ENCODE measurements at places on chromosomes 13 and 19.

DNA sequence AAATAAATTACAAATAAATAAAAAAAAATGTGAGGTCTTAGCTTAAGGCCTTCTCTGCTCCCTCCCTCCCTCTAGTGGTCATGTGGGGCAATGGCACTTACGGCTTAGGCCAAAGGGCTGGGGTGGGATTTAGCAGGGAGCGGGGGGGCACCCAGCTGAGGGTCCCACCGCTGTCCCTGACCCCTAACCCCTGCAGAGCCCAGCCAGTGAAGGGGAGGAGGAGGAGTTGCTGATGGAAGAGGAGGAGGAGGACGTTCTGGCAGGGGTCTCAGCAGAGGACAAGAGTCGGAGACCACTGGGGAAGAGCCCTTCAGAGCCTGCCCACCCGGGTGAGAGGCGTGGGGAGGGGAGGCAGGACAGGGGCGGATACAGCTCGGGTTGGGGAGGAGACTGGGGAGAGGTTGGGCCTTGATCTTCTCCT lies 9.3 kb downstream of the MPND start:
- H3K27me3 ChIP-seq: no peaks in the 10 kb centered on the region
- no peaks in the 10 kb centered on the region for H3K4me1 ChIP-seq
- peak; percentile 59 for DNase-seq
- no peak overlapping the region for H3K4me3 ChIP-seq

GRCh38 chr13:84136582-84136981 lies 254.3 kb upstream of the SLITRK1 start:
- H3K4me3 ChIP-seq: no peak overlapping the region
- no peak overlapping the region for H3K27ac ChIP-seq
- H3K27me3 ChIP-seq: no peaks in the 10 kb centered on the region
- no peaks in the 10 kb centered on the region for H3K36me3 ChIP-seq

- no peak overlapping the region for H3K27ac ChIP-seq
- H3K27me3 ChIP-seq: peaks cover 22% of the 10 kb centered on the region
- H3K4me3 ChIP-seq: no peak overlapping the region
- no peaks in the 10 kb centered on the region for H3K36me3 ChIP-seq
Observed at GRCh38 chr19:45954156-45954555, 19.5 kb downstream of the NOVA2 start.

GRCh38 chr13:42022796-42023493 lies 25.5 kb upstream of the DGKH start:
- peaks cover 16% of the 10 kb centered on the region for H3K36me3 ChIP-seq
- H3K4me1 ChIP-seq: peaks cover 2% of the 10 kb centered on the region
- DNase-seq: no peak
- no peak overlapping the region for H3K4me3 ChIP-seq
- no peaks in the 10 kb centered on the region for H3K27me3 ChIP-seq
- H3K27ac ChIP-seq: no peak overlapping the region

GRCh38 chr13:105345730-105346129 lies 1189.7 kb downstream of the EFNB2 start:
- no peaks in the 10 kb centered on the region for H3K27me3 ChIP-seq
- no peaks in the 10 kb centered on the region for H3K36me3 ChIP-seq
- no peak overlapping the region for H3K4me3 ChIP-seq
- DNase-seq: no peak
- H3K27ac ChIP-seq: no peak overlapping the region

- H3K36me3 ChIP-seq: peaks cover 26% of the 10 kb centered on the region
- no peak overlapping the region for H3K27ac ChIP-seq
- peaks cover 16% of the 10 kb centered on the region for H3K4me1 ChIP-seq
- H3K4me3 ChIP-seq: no peak overlapping the region
- no peaks in the 10 kb centered on the region for H3K27me3 ChIP-seq
Observed at GRCh38 chr13:99203601-99204579, 3.2 kb downstream of the UBAC2 start.

DNA sequence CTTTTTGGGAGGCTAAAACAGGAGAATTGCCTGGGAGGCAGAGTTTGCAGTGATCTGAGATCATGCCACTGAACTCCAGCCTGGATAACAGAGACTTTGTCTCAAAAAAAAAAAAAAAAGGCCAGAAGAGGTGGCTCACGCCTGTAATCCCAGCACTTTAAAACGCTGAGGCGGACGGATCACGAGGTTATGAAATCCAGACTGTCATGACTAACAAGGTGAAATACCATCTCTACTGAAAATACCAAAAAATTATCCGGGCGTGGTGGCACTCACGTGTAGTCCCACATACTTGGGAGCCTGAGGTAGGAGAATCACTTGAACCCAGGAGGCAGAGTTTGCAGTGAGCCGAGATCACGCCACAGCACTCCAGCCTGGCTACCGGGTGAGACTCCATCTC lies 39.9 kb downstream of the ZNF611 start:
- no peaks in the 10 kb centered on the region for H3K27me3 ChIP-seq
- H3K4me1 ChIP-seq: no peaks in the 10 kb centered on the region
- no peak overlapping the region for H3K4me3 ChIP-seq
- DNase-seq: no peak
- no peak overlapping the region for H3K27ac ChIP-seq
- peaks cover 1% of the 10 kb centered on the region for H3K36me3 ChIP-seq

DNA sequence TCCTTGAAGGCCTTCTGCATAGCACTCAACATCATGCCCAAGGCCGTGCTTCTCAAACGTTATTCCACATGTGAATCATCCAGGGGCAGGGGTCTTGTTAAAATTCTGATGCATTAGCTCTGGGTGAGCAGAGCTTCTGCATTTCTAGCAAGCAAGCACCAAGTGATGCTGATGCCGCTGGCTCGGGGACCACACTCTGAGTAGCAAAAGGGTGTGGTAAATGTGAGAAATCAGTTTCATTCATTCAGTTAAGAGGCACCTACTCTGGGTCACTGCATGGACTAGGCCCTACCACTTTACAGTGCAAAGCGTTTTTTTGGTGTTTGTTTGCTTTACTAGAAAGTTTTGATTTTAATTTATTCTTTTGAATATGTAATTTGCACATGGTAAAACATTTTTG lies 7.2 kb downstream of the KRTDAP start:
- peaks cover 63% of the 10 kb centered on the region for H3K27me3 ChIP-seq
- no peaks in the 10 kb centered on the region for H3K4me1 ChIP-seq
- no peak for DNase-seq
- H3K4me3 ChIP-seq: no peak overlapping the region
- H3K27ac ChIP-seq: no peak overlapping the region

- no peaks in the 10 kb centered on the region for H3K27me3 ChIP-seq
- H3K36me3 ChIP-seq: peaks cover 5% of the 10 kb centered on the region
- H3K4me1 ChIP-seq: no peaks in the 10 kb centered on the region
- no peak overlapping the region for H3K4me3 ChIP-seq
- no peak for DNase-seq
- no peak overlapping the region for H3K27ac ChIP-seq
Observed at GRCh38 chr13:20609145-20609544, 42.2 kb downstream of the IFT88 start.

- no peaks in the 10 kb centered on the region for H3K36me3 ChIP-seq
- no peaks in the 10 kb centered on the region for H3K27me3 ChIP-seq
- DNase-seq: no peak
- H3K4me1 ChIP-seq: peaks cover 15% of the 10 kb centered on the region
Observed at GRCh38 chr13:101452519-101453485, at the start of gene ITGBL1. ITGBL1 (plus strand) TSS chr13:101452675; CDS start chr13:101452834, 159 bp downstream.

- H3K27ac ChIP-seq: no peak overlapping the region
- H3K36me3 ChIP-seq: no peaks in the 10 kb centered on the region
- H3K4me1 ChIP-seq: no peaks in the 10 kb centered on the region
- no peaks in the 10 kb centered on the region for H3K27me3 ChIP-seq
- DNase-seq: no peak
Observed at GRCh38 chr13:36328821-36329220, 17.4 kb downstream of the SPART start.

DNA sequence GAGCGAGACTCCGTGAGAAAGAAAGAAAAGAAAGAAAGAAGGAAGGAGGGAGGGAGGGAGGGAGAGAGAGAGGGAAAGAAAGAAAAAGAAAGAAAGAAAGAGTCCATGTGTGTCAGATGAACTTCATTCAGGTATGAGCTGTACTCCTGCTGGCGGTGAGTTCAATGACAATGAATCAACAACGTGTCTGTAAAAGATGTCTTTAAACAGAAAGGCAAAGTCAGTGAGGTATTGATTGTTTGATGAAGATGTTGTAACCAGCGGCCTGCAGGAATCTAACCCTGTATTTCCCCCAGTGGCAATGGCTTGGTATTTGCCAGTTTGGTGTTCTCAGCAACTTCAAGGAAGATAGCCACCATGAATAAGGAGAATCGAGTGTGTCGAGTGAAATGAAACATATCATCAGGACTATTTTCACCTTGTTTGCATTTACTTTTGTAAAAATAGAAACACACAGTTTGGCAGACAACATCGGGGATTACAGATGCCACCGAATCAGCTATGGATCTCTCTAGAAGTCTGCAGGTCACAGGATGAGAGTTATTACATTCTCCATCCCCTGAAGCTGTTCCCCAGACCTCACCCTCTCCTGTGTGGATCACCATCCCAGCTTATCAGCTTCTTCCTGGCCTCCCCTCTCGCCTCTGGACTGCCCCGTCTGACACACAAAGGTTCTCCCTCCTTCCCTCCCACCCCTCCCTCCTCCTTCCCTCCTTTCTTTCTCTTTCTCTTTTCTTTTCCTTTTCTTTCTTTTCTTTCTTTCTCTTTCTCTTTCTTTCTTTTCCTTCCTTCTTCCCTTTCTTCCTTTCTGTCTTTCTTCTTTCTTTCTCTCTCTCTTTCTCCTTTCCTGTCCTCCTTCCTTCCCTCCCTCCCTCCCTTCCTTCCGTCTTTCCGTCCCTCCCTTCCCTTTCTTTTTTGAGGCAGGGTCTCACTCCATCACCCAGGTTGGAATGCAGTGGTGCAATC lies 8.2 kb upstream of the SBK3 start:
- no peak overlapping the region for H3K27ac ChIP-seq
- peaks cover 11% of the 10 kb centered on the region for H3K36me3 ChIP-seq
- H3K4me1 ChIP-seq: peaks cover 37% of the 10 kb centered on the region

GRCh38 chr19:46082728-46083050 lies 41.8 kb downstream of the IGFL3 start:
- peaks cover under 1% of the 10 kb centered on the region for H3K4me1 ChIP-seq
- peaks cover 100% of the 10 kb centered on the region for H3K27me3 ChIP-seq
- H3K27ac ChIP-seq: no peak overlapping the region
- no peaks in the 10 kb centered on the region for H3K36me3 ChIP-seq

GRCh38 chr19:7863157-7863970 lies 10.8 kb downstream of the PRR36 start:
- DNase-seq: no peak
- no peak overlapping the region for H3K27ac ChIP-seq
- H3K36me3 ChIP-seq: peaks cover 20% of the 10 kb centered on the region

DNA sequence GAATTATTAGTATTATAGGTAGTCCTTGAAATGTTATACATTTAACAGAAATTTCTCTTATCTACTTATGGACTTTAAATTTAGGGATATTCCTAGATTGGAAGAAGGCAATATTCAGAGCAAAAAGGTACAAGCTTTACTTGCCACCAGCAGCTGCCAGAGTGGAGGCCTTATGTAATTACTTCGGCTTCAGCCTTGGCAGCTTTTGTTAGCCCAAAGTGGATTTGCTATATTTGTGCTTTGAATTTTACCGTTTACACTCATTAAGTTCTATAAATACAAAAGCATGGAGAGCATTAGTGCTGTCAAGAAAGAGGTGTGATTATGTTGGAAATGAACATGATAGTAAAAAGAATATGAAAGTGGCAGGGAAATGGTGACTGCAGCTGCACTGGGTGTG lies 319.9 kb downstream of the ATP8A2 start:
- no peak overlapping the region for H3K27ac ChIP-seq
- DNase-seq: no peak

GRCh38 chr19:16084067-16084685 lies 7.9 kb downstream of the TPM4 start:
- peaks cover 92% of the 10 kb centered on the region for H3K36me3 ChIP-seq
- H3K27me3 ChIP-seq: no peaks in the 10 kb centered on the region
- H3K4me1 ChIP-seq: peaks cover 29% of the 10 kb centered on the region
- no peak overlapping the region for H3K27ac ChIP-seq

- no peak for DNase-seq
- no peaks in the 10 kb centered on the region for H3K4me1 ChIP-seq
- no peak overlapping the region for H3K4me3 ChIP-seq
- no peak overlapping the region for H3K27ac ChIP-seq
- H3K36me3 ChIP-seq: no peaks in the 10 kb centered on the region
Observed at GRCh38 chr13:99871249-99871898, 100.2 kb downstream of the ZIC5 start.
